Fibroblast of skin of left quadriceps (primary cell): ENCODE measurements at places on chromosomes 13 and 19.

DNA sequence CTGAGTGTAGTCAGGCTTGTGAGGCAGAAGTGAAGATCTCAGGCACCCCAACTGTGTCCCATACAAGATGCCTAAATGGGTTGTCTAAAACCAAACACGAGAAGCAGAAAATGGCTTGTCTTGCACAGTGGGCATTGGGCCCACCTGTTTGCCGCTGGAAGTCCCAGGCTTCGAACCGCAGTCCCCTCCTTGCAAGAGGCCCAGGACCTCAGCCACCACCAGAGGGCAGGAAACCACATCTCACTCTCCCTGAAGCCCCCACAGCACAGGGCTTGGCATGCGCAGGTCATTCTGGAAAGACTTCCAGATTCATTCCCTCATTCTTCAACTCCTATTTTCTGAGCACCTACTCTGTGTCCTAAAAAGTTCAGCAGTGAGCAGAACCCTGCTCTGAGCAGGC lies 973.7 kb downstream of the UQCRFS1 start:
- no peak for DNase-seq

- no peak for DNase-seq
These were observed 34.3 kb downstream of the FAM216B start for GRCh38 chr13:42815681-42816080.

DNA sequence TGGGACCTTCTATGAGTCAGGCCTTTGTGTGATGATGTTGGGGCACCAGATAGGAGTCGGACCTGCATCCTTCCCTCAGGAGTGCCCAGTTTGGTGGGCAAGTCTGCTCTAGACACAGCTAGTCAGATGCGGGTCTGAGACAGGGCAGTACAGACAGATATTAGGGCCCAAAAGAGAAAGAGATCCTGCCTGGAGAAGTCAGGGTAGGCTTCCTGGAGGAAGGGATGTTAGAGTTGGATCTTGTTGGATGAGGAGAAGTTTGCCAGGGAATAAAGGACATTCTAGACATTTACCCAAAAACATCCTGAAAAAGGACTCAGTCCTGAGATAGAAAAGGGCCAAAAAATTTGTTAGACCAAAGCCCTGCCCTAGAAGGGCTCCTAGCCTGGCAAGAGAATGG lies 17.2 kb downstream of the VRK3 start:
- no peak for DNase-seq

DNA sequence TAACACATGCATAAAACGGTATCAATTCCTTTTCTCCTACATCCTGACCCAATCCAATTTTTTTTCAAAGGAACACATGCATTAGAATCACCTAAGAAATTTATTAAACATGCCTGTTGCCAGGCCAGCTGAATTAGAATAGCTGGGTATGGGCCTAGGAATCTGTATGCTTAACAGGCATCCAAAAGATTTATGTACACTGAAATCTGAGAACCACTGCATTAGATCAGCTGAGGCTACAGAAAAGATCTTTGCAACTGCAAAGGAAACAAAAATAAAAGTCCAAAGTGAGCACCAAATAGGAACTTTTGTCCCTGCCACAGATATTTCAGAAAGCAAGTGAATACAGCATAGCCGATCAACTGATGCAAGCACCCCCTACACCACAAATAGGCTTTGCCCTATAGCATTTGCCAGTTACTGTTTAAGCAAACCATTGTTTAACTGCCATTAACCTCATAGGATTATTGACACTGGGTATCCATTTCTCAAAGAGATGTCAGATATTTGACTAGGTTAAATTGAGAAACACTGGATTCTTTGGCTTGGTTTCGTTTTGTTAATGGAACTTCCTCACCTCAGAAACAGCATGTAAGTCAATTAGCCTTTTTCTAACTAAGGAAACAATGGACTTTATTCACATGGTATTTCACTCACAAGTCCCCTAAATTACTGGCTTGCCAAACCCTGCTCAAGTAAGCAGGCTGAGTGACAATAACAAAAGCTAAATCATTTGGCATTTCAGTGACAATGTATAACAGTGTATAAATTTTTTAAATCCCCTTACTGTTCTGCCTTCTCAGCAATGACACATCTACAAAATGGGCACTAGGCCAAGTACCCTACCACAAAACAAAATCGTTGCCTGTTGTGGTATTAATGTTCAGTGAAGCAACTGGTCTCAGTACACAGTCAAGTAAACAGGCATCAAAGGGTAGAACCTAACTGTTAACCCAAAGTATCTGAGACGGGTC lies 67.8 kb downstream of the SUCLA2 start:
- DNase-seq: no peak

DNA sequence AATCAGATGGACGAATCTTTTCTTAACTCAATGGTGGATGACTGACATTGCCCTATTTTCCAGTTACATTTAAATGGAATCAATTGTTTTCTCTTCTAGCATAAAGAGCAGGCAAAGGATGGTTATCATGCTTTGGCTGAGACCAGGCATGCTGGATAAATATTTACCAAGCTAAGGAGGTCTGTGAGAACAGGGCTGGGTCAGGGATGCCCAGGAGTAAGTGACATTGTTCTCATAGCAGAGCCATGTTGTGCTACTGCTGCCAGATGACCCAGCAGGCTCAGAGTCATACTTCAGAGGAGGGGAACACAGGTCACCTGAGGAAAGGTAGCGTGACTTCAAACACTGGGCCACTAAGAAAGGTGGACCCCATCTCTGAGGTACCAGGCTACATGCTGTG lies 116.0 kb upstream of the RNF113B start:
- DNase-seq: no peak

GRCh38 chr19:16402041-16402440 lies 69.7 kb downstream of the EPS15L1 start:
- no peak for DNase-seq

DNA sequence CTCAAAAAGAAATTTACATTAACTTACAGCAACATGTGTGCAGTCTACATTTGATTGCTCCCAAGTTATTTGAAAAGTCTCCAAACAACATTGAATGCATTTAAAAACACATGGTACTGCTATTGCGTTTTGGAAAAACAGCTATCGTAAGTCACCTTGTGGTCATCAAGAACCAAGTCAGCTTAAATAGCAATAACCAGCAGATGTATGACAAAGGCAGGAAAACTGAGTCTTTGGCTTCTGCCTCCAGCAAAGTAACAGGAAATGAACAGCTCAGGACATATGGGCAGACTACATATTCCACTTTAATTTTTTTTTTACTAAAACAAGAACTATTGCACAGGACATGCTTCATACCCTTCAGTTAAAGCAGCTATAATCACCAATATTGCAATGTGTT lies 580.6 kb upstream of the SPRY2 start:
- no peak for DNase-seq

GRCh38 chr13:67632590-67632989 lies 402.5 kb upstream of the PCDH9 start:
- peak; percentile 13 for DNase-seq

GRCh38 chr13:112688560-112689302 lies 1.1 kb upstream of the ATP11A start:
- DNase-seq: no peak

DNA sequence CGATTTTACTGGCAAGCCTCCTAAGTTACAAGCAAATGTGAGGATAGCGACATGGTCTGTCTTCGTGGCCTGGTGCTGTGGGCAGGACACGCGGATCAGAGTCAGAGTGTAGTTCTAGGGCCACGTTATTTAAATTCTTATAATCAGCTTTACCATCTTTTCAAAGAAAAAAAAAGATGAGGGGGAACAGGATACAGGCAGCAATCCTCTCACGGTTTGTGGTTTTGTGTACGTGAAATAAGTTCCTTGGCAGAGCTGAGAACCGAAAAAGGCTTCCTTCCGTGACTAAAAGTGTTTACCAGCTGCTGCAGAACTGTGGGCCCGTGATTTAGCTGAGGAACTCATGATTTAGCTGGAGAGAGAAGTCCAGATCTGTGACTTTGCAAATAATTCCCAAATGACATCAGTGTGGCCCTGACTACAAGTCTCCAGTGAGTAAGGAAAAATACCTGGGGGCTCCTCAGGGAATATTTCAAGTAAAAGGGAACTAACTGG lies 27.2 kb downstream of the RCBTB2 start:
- DNase-seq: peak; percentile 27

DNA sequence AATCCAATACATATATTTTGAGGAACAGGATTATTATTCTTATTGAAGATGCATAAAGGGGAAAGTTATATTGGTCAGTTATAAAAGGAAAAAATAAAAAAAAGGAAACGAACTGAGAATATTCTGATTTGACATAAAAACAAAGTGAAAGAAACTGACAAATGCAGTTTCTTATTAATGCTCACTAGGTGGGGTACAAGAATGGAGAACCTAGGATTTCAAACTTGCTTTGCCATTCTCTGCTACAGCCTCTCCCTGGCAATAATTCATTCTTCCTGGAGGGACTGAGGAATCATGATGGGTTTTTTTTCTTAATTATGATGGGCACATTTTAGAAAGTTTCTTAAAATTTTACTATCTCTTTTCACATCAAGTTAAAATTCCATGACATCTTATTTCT lies 154.9 kb downstream of the PCDH9 start:
- DNase-seq: no peak

- DNase-seq: no peak
These were observed 110.1 kb upstream of the UQCRFS1 start for GRCh38 chr19:29323021-29323430.

- no peak for DNase-seq
These were observed 5.2 kb downstream of the ZIC2 start for GRCh38 chr13:99986741-99987140.

DNA sequence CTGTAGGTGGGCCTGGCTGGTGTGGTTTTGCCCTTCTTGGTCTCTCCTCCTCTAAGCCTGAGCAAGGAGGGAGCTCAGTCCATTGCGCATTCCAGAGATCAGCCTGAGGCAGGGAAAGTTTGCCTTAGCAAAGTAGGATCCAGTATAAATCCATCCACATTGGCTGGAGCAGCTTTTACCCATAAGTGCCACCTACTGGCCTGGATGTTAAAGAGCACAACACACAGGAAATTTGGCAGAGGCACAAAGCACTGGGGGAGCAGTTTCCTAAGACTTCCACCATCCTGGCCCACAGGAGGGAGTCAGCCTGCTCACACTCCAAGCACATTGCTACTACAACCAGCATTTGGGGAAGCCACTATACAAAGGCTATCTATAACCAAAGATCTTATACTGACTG lies 1124.2 kb downstream of the SLITRK1 start:
- no peak for DNase-seq

DNA sequence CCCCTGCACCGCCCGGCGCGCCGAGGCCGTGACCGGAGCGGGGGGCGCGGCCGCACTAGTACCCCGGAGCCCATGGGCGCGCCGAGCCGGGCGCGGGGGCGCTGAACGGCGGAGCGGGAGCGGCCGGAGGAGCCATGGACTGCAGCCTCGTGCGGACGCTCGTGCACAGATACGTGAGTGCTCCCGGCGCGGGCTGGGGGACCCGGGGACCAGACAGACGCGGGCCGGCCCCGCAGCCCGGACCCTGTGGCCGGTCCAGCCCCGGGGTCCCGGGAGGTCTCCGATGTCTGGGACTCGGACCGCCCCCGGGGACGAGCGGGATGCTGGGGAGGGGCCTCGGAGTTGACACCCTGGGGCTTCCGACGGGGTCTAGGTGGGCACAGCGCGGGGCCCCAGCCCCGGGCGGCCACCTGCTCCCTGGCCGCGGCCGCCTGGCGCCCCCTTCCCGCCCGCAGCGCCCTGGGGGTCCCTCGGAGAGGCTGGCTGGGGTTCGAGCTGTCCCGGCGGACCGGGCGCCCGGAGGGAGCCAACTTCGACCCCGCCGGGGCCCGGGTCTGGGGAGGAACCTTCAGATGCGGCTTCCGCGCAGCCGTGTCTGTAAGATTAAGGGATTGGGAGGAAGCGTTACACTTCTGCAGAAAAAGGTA lies 568 bp downstream of the ATP11A start:
- DNase-seq: no peak

GRCh38 chr19:14028901-14029300 lies 953 bp downstream of the RLN3 start:
- no peak for DNase-seq

- DNase-seq: no peak
These were observed 534 bp upstream of the HPN start for GRCh38 chr19:35040826-35041547.

- peak; percentile 35 for DNase-seq
These were observed 41.3 kb upstream of the IGFL4 start for GRCh38 chr19:46081928-46082727.

DNA sequence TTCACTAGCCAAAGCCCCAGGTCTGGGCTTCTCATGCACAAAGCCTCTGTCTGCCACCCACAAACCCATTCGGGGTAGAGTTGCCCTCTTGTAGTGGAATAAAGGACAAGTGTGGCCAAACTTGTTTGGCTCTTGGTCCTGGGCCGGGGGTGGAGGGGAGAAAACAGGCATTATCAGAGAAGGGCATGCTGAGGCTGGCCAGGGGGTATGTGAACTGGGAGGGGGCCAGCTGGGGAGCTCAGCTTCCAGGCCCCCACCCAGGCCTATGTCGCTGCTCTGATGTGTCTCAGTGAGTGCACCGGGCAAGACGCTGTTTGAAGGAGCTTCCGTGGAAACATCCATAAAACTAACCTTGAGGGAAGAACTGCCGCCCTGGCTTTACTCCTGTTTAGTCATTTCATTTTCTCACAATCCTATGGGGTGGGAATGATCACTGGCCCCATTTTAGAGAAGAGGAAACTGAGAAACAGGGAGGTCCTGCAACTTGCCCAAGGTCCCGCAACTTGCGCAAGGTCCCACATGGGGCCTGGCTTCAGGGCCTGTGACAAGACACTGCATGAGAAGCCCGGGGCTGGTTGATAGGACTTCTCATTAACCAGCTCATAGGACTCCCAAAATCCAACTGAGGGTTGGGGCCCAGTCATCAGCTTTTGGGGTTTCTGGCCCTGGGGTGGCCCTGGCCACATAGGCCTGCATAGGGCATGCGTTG lies 30.8 kb downstream of the CCNE1 start:
- DNase-seq: no peak

DNA sequence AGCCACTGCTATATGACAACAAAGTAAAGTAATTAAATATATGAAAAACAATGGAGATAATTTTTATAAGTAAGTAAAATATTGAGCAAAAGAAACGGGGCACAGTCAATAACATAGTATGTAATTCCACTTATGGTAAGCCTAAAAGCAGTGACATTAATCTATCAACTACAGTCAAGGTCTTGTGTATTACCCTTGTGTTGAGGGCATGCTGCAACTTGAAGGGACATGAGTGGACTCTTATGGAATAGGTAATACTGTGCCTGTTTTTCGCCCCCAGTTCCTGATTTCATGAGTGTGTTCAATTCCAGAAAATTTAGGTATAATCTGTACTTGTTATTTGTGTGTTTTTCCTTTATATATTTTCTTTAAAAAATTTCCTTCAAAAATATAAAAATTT lies 201.3 kb upstream of the SLITRK6 start:
- DNase-seq: no peak
